ENCODE measurements at places on chromosomes 16 and 17. TPM values are rescaled to one million over a fixed set of nuclear protein-coding genes. Genes with fewer than 3 reads are reported as not detected.

DNA sequence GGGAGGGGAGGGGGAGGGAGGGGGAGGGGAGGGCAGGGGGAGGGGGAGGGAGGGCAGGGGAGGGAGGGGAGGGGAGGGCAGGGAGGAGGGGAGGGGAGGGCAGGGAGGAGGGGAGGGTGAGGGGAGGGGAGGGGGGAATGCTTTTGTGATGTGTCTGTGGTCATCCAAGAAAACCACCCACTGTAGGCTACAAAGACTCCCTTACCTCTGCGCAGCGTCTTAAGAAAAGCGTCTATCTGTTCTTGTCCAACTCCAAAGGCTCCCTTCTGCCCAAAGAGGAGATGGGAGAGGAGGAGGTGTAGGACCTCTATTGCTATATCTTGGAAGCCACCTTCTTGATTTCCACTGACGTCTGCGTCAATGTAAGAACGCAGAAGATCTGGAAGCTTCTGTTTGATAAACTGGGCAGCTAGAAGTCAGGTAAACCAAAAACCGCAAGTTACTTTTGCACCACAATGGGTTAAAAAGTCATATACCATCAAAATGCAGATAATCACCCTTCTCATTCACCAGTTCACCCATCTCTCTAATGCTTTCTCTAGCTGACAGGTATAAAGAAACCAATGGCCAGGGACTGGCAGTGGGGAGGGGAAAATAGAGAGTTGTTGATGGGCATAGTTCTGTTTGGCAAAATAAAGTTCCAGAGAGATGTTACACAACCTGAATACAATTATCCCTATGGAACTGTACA lies 43.1 kb downstream of the CNOT1 start:
- H3K27me3 ChIP-seq, result no peaks in the 10 kb centered on the region
- no peak overlapping the region for H3K4me3 ChIP-seq
- peaks cover 71% of the 10 kb centered on the region for H3K36me3 ChIP-seq
- H3K27ac ChIP-seq, result no peak overlapping the region

ATP1B2 gene
- total RNA-seq, result 0.50 TPM

DNA sequence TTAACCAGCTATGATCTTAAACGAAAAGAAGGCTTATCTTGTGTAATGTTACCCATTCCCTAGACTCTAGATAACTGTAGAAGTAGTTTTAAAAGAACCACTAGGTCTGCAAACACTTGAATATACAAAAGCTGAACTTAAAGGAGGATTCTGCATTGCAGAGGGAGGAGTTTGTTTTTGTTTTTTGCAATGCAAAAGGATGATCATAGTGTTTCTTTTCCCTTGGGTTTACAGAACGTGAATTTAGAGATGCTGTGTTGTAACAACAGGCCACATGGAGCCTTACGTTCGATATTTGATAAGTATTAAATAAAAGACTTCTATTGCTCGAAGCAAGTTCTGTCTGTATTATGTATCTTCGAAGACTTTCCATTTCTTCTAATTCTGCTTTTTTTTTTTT lies 77.6 kb downstream of the CHD9 start:
- H3K4me1 ChIP-seq, result peaks cover 17% of the 10 kb centered on the region
- no peak for DNase-seq
- H3K27me3 ChIP-seq, result no peaks in the 10 kb centered on the region
- H3K27ac ChIP-seq, result no peak overlapping the region

DNA sequence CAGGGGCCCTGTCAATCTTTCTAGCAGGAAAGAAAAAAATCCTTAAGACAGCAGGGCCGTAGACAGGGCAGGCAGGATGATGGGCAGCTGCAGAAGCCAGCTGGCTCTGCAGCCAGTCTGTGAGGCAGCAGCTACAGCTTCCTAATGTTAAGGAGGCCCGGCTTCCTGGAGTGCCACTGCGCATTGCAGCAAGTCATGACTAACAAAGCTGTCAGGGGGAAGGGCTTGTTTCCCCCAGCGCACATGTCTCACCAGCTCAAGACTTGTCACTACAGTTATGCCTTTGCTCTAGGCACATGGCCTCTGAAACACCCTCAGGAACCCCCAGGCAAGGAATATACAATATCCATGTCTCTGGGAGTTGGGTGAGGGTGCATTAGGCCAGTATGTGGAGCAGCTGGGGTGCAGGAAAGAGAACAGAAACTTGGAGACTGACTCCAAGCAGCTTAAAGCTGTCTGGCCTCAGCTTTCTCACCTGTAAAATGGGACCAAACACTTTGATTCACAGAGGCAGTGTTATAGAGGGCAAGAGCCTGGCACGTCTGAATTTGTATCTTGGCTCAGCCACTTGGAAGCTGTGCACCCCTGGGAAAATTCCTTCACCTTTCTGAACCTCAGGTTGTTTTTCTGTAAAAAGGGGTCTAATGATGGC lies 220.0 kb downstream of the HAPSTR1 start:
- H3K4me1 ChIP-seq, result no peaks in the 10 kb centered on the region
- no peak overlapping the region for H3K27ac ChIP-seq
- H3K27me3 ChIP-seq, result no peaks in the 10 kb centered on the region
- no peaks in the 10 kb centered on the region for H3K36me3 ChIP-seq

- no peak overlapping the region for H3K4me3 ChIP-seq
- H3K27ac ChIP-seq, result no peak overlapping the region
- DNase-seq, result no peak
- H3K4me1 ChIP-seq, result no peaks in the 10 kb centered on the region
These were observed 105.8 kb upstream of the TNRC6C start for GRCh38 chr17:77852731-77853130.

GRCh38 chr16:74717367-74717766 lies 16.7 kb upstream of the MLKL start:
- H3K4me3 ChIP-seq, result no peak overlapping the region
- DNase-seq, result no peak
- H3K27me3 ChIP-seq, result peaks cover 2% of the 10 kb centered on the region
- H3K27ac ChIP-seq, result no peak overlapping the region
- H3K4me1 ChIP-seq, result no peaks in the 10 kb centered on the region
- H3K36me3 ChIP-seq, result no peaks in the 10 kb centered on the region

DNA sequence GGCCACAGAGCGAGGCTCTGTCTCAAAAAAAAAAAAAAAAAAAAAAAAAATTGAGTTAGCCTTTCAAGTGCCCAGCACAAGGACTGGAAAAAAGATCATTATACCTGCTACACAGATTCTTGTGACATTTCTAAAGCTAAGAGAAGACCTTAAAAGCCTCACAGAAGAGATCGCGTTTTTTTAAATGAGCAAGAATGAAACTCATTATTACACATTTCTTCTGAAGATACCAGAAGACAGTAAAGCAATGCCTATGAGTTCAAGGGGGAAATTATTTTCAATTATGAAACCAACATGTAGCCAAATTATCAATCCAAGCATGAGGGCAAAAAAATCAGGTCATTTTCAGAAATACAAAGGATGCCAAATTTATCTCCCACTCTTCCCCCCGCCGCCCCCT lies 56.8 kb downstream of the MED13 start:
- peaks cover 70% of the 10 kb centered on the region for H3K36me3 ChIP-seq
- H3K4me3 ChIP-seq, result no peak overlapping the region
- H3K4me1 ChIP-seq, result peaks cover 12% of the 10 kb centered on the region
- H3K27ac ChIP-seq, result no peak overlapping the region
- no peaks in the 10 kb centered on the region for H3K27me3 ChIP-seq
- no peak for DNase-seq

GRCh38 chr17:66836063-66837005 lies 1.4 kb downstream of the CACNG5 start:
- H3K36me3 ChIP-seq, result no peaks in the 10 kb centered on the region
- H3K4me1 ChIP-seq, result no peaks in the 10 kb centered on the region
- DNase-seq, result no peak

DNA sequence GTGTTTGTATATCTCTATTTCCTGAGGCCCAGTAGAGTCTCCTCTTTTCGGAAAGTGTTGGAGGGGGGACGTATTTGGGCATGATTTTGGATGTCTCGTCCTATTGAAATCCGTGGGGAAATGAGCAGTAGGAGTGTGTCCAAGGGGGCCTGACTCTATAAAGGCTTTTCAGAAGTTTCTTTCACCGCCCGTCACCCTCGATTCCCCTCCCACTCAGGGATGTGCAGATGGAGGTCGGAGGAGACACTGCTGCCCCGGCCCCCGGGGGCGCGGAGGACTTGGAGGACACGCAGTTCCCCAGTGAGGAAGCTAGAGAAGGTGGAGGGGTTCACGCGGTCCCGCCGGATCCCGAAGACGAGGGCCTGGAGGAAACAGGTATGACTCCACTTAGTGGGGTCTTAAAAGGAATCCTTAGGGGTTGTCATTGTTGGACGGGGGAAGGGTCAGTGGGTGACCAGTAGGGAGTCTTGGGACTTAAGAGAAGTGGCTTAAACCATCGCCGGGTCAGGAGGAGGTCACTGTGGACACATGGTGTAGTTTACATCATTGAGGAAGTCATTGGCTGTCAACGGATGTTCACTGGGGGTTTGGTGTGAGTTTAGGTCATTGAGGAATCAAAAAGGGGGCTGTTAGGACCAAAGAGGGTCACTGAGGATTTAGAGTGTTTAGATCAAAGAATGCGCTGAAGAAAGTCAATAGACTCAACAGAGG lies 424 bp downstream of the MON1B start:
- H3K4me1 ChIP-seq, result peaks cover 41% of the 10 kb centered on the region
- H3K4me3 ChIP-seq, result peak overlapping the region; percentile 93
- H3K27me3 ChIP-seq, result peaks cover 2% of the 10 kb centered on the region
- H3K36me3 ChIP-seq, result peaks cover 50% of the 10 kb centered on the region
- DNase-seq, result peak; percentile 38

DNA sequence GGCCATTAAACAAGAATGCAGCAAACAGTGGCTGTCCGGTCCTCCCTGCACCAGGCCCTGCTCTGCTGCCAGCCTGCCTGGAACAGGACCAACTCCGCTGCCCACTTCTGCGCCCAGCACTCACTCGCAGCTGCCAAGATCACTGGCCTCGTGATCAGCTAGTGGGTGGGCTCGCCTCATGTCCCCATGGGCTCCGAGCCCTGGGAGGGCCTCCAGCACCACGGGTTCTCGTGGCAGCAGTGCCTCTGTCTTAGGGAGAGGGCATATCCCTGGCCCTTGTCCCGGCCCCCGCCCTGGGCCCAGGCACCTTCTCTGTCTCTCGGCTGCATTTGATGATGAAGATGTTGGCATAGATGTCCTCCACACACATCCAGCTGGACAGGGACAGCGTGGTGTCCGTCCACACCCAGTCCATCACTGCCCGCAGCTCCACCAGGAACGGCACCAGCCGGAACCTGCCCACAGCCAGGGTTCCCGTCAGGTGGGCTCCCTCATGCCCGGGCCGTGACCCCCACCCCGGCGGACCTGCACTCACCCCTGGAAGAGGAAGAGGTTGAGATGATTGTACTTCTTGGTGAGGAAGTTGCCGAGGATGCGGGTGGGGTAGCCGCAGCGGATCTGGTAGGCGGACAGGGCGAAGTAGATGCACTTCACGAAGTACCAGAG lies 13.1 kb downstream of the CTU2 start:
- H3K4me1 ChIP-seq, result peaks cover 8% of the 10 kb centered on the region
- no peak overlapping the region for H3K4me3 ChIP-seq
- no peaks in the 10 kb centered on the region for H3K27me3 ChIP-seq
- H3K36me3 ChIP-seq, result peaks cover 57% of the 10 kb centered on the region
- no peak for DNase-seq

DNA sequence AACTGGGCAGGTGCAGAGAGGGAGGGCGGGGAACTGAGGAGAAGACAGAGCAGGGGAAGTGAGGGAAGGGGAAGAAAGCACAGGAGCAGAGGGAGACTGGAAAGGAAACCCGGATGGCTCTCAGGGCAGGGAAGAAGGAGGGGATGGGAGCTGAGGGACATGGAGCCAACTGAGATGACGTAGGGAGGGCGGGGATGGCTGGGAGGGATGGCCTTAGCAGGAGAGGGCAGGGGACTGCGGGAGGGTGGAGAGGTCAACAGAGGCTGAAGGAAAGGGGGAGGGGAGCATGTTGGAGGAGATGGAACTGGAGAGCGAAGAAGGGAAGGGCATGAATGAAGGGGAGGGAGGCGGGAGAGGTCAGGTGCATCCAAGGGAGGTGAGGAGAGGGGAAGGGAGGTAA lies 81.9 kb downstream of the KCNJ12 start:
- no peak overlapping the region for H3K4me3 ChIP-seq
- peaks cover 28% of the 10 kb centered on the region for H3K4me1 ChIP-seq
- H3K36me3 ChIP-seq, result no peaks in the 10 kb centered on the region
- no peak for DNase-seq
- peaks cover 17% of the 10 kb centered on the region for H3K27me3 ChIP-seq
- no peak overlapping the region for H3K27ac ChIP-seq

DNA sequence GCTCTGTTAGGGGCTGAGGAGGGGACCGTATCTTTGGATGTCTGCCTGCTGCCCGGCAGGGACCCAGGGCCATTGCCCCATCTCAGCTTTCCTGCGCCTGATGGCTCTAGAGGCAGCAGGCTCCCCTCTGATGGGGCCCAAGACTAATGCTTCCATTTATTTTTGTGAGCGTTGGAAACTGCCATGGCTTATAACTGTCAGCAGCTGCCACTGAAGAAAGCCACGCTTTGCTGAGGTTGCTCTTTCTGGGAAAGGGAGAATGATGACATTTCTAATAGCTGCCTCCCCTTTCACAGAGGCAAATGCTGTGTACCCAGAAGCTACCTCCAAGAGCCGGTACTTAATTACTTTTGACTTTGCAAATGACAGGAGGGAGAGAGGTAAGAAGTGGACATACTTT lies 103.8 kb downstream of the HAPSTR1 start:
- H3K27ac ChIP-seq, result no peak overlapping the region
- no peaks in the 10 kb centered on the region for H3K4me1 ChIP-seq
- DNase-seq, result no peak

TACO1 gene
- 26.7 TPM for total RNA-seq

DNA sequence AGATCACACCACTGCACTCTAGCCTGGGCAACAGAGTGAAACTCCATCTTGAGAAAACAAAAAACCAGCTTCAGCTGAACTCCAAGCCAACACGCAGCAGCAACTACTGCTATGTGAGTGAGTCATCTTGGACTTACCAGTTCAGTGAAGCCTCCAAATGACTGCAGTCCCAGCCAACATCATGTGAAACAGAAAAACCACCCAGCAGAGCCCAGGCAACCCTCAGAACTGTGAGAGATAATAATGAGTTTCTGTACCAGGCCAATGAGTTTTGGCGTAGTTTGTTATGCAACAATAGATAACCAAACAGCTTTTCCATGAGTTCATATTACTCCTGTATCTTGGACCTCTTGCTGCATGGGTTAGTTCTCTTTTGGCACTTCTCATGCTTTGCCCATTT lies 23.3 kb downstream of the PHF12 start:
- peaks cover 87% of the 10 kb centered on the region for H3K36me3 ChIP-seq
- H3K27ac ChIP-seq, result peak overlapping the region; percentile 38
- no peaks in the 10 kb centered on the region for H3K27me3 ChIP-seq
- H3K4me1 ChIP-seq, result peaks cover 48% of the 10 kb centered on the region
- DNase-seq, result peak; percentile 30

GLP2R gene
- not detected for total RNA-seq
